ENCODE measurements at places on chromosomes 5 and 9.

DNA sequence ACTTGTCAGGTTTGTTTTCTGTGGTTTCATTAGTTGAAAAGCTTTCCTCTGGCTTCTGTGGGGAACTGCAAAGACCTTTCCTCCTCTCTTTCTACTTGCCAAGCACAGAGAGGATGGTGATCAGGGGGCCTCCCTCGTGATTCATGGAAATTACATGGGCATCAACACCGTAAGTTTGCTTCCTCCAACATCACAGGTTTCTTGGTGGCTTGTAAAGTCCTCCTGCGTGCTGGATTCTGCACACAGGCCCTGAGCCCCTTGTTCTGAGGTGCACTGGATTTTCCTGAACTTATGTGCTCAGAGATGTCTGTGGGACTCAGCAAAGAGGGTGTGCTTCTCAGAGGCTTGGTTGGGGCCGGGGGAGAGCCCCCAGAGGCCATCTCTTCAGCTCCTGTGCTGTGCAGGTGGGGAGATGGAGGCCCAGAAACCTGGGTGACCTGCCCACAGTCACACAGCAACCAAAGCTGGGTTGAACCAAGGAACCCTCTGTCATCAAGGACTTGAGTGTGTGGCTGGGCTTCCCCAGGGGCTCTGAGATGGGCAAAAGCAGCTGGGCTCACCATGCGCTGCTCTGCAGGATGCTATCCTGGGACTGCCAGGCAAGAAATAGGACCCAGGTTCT lies 36.5 kb downstream of the RGS3 start:
- DNase-seq: no peak

DNA sequence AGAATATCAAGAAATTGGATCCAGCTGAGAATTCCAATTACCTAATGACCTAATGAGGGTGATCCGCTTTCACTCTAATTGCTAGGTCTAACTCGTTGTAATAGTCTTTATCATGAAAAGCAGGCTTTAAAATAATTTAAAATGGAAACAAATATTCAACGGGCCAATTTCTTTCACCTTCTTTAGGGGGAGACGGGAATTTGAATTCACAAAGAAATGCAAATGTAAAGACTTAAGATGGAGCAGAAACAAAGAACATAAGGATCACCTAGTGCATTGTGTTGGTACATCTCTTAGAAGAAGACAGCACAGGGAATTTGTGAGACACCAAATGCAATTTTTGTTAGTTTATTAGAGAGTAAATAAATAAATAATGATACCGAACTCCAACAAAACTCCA lies 1.5 kb upstream of the KCNN2 start:
- no peak for DNase-seq

- peak; percentile 64 for DNase-seq
Observed at GRCh38 chr5:68033961-68034571, 181.5 kb upstream of the PIK3R1 start.

DNA sequence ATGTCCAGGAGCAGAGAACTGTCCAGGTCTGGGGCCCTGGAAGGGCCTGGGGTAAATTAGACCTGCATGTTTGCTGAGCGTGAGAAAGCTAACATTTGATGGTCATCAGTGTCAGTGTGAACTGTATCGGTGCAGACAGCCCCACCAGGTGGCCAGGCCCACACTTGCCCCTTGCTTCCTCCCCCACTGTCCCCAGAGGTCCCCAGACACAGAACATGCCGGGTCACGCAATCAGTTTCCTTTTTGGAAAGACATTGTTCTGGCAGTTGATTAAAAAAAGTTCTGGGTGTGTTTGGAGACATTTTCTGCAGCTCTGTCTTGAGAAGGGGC lies 1.5 kb downstream of the NKD2 start:
- no peak for DNase-seq

GRCh38 chr5:123207081-123207537 lies 118.1 kb downstream of the PRDM6 start:
- peak; percentile 84 for DNase-seq

GRCh38 chr5:169442403-169442874 lies 141.1 kb upstream of the SPDL1 start:
- no peak for DNase-seq

Data from fibroblast of skin of left biceps (primary cell).